ENCODE measurements at places on chromosomes 6 and 20.

DNA sequence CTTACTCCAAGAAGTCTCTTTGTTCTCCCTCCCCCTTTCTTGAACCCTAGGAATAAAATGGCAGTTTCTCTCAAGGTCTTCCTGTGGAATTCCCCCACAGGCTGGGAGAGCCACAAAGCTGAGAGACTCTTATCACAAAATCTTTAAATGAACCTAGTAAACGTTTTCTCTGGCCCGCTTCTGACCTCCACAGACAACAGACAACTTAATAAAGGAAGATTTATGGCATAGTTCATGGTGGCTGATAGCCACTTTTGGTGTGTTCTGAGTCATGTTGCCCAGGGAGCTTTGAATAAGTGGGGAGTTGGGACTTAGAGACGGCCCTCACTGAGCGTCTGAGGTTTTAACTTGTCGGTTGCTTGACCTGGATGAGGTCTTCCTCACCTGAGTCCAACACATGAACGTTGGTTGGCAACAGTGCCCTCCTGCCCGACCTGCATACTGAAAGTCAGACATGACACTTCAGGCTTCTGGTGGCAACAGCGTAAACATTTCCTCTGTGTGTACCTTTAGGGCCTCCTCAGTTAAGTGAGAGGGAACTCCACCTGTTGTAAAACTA, 124.1 kb downstream of the FOXO3 start:
- no peak for DNase-seq

GRCh38 chr20:10578607-10579006, 95.2 kb downstream of the JAG1 start:
- no peak for DNase-seq

- no peak for DNase-seq
Observed at GRCh38 chr6:1422290-1422689, 32.9 kb downstream of the FOXF2 start.

DNA sequence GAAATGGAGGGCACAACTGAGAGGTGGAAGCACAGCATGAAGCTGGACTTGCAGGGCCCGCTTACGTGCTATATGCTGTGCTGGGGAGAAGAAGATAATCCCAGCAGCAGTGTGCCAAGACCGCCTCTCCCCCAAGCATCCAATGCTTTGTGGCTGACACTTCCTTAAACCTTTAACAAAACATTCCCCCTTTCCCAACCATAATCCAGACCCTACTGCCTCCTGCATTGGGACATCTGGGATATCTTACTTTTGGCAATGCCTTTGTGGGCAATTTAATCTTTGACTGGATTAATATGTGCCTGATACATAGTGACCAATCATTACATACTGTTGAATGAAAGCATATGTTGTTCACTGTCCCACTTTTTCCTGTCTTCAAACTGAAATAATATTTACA, 3.1 kb upstream of the TENT5A start:
- no peak for DNase-seq

GRCh38 chr6:50791900-50792508, 26.7 kb upstream of the TFAP2B start:
- no peak for DNase-seq

DNA sequence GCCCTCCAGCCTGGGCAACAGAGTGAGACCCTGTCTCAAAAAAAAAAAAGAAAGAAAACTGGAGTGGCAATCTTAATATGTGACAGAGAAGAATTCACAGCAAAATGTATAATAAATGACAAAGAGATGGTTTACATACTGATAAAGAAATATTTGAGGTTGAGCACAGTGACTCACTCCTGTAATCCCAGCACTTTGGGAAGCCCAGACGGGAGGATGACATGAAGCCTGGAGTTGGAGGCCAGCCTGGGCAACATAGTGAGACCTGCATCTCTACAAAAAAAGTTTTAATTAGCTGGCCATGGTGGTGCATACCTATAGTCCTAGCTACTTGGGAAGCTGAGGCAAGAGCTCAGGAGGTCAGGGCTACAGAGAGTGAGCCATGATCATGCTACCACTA, 12.4 kb upstream of the DEFB118 start:
- no peak for DNase-seq

DNA sequence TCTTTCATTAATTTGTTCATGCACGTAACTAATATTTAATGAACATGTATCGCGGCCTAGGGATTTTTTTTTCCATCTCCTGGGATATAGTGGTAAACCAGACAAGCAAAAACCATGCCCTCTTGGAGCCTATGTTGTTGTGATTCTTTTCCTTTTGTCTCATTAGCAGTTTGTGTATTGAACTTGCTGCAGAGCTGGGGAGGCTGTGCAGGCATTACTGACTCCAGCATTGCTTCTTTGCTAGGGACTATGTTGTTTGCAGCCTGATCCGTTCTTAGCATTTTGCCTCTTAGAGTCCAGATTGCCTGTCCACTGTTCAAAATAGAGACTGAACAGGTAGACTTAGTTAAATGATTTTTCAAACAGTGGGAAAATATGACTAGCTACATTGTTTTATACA, 9.7 kb downstream of the SCAF8 start:
- DNase-seq, result no peak

DNA sequence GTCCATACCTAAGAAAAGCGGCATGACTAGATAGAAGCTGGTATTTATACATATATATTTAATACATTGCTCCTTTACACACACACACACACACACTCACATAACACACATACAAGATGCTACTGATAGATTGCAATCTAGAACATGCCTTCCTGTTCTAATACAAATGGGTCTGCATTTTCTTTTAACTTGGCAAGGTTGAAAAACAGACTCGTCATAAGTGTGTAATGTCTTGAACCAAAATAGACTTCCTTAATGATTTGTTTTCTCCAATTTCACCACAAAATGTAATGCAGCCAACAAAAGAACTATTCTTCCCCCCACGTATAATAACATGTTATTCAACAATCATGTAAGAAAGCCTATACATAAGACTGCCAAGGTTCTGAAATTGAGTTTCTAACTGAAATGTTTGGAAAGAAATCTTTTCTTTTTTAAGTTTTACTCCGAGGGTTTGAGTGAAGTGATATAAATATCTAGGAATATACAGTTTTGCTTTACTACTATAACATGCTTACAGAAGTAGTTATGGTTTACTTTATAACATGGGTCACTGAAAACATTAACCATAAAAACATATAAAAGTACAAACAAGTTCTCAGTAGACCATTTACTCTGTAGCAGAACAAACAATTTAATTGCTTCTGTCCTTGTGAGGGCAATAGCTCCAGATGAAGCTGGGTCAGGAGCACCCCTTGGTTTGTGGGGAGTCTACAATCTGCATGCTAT, 207.5 kb downstream of the FOXC1 start:
- DNase-seq, result no peak

DNA sequence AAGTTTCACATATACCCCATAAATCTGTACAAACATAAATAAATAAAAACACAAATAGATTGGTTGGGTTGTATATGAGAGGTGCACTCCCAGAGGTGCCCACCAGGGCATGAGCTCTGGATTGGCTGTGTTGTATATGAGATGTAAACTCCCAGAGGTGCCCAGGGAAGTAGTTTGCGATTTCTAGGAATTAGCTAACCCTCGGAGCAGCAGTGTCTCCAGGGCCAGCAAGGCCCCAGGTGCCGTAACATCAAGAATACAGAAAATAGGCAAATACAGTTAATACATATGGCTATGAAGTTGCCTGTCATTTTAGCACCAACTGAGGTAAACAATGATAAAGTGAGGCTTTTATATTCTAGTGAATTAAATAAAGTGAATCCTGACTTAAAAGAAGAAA, 5.4 kb upstream of the GINM1 start:
- DNase-seq, result no peak

- no peak for DNase-seq
Observed at GRCh38 chr6:159203304-159204005, 34.3 kb downstream of the FNDC1 start.

- DNase-seq, result no peak
Observed at GRCh38 chr6:111439171-111439570, 43.8 kb downstream of the REV3L start.

- no peak for DNase-seq
Observed at GRCh38 chr20:43954704-43955061, 40.0 kb downstream of the TOX2 start.

GRCh38 chr20:63897978-63898561, 3.1 kb downstream of the DNAJC5 start:
- no peak for DNase-seq

GRCh38 chr20:17936761-17937732, 31.5 kb downstream of the SNX5 start:
- no peak for DNase-seq

- no peak for DNase-seq
Observed at GRCh38 chr20:44501448-44501847, 20.4 kb downstream of the SERINC3 start.

DNA sequence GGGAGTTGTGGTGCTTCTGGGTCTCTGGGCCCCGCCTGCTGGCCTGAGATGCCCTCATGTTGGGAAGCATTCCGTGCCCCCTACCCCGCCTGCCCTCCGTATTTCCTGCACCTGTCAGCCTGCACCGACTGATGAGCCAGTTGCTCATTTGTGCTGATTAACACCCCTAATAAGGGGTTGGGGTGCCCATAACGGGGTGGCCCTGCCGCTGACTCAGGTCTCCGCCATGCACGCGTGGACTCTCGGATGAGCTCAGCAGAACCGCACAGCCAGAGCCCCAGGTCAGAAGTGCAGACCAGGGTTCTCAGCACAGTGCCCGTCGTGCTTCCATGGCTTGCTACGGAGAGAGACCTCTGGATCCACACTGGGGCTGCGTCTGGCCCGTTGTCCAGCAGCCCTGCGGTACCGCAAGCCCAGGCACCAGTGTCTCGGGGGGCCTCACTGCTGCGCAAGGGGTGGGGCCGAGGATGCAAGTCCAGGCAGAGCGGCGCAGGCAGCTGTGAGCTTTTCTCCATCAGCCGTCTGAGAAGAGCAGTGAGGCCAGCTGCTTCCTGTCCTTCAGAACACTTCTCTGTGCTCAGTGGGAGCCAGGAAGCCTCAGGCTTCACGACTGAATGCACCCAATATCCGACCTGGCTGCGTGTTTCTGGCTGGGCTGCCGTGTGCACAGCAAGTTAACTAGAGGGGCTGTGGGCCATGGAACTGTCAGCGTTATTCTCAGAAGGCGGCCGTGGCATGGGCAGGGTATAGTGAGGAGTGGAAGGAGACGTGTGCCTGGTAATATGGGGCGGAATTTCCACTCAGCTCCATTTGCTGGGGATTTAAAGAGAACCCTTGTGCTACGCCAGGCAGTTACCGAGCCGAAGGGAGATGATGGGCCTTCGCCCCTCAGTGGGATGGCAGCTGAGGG, 18.6 kb downstream of the MTG2 start:
- no peak for DNase-seq

DNA sequence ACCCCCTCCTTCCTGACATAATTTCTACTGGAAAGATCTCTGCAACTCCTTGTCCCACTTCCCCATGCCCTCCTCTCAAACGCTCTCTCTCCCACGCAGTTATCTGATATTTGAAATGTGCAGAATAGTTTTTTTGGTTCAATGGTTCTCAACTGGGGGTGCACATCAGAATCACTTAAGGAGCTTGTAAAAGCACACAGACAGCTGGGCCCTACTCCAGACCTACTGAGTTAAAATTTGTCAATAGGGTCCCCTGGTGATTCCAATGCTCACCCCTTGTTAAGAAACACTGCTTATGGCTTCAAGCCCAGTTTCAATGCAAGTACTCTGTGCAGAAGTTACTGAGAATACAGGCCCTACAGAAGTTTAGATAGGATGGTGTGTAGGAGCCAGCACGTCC, 45.2 kb upstream of the KCNK16 start:
- DNase-seq, result no peak

- no peak for DNase-seq
Observed at GRCh38 chr6:106474466-106474865, 113.9 kb downstream of the CRYBG1 start.

- DNase-seq, result no peak
Observed at GRCh38 chr6:158020272-158020711, 38.6 kb downstream of the SYNJ2 start.

DNA sequence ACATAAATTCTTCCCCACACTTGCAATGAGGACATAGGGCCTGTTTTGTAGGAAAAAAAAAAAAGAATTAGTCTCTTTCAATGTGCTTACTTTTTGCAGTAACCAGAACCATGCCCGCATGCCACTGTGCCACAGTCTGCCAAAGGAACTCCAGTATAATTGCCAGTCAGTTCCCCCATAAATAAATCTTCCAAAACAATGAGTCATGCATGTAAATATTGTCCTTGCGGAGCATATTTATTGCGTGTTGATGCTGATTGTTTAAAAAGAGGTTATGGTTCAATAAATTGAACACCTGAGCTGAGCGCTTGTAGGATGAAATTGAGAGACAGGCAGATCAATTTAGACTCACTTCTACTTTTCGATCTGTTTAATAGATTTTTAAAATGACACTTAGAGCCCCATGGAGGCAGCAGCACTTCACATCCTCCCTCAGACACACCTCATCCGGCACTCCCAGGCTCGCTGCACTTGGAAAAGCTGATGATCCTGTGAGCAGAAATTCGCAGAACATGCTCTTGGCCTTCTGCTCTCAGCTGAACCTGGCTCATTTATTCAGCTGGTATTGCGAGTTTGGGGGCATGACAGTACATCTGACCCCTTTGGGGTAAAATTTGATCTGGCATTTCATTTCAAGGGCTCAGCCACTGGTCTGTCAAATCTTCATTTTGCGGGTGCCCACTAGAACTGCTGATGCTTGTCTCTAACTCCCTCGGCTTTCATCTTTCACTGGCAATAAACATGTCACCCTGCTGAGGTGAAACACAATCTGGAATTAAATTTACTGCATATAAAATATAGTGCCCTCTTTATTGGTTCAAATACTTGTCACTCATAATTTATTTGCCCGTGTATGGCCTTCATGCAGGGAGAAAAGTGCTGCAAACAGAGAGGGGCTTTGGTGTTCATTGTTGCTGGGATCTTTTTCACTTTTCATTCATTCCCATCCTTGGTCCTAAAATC, 371.1 kb upstream of the POU3F2 start:
- no peak for DNase-seq

DNA sequence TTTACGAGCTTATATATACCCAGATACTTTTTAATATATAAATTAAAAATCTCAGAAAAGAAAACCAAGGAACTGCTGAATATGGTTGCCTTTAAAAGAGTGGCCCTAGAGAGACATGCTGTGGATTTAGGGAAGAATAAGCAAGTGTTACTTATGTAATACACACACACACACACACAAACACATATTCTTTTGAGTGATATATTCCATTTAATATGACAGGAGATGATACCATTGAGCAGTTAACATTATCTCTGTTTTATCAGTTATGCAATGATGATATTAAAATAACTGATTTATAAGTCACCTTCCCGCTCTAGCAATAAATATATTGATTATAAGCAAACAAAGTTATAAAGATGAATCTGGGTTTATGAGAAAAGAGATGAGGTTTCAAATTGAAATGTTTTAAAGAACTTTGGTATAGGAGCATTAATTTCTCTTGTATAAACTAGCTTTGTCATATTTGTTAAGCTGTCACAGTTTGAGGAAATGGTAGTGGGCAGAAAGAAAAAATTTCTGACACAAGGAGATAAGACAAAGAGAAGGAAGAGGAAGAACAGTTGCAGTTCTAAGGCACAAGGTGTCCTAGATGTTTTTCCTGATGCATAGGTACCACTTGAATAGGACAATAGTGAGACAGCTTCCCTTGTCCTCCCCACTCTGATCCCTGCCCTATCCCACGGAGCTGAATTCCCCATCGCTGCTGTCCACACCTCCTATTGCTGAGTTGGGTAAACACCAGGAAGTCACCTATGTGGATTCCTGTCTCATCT, 26.4 kb downstream of the GPX5 start:
- DNase-seq, result no peak

All from D721Med (cell line).